ENCODE measurements at places on chromosomes 4 and X.

DNA sequence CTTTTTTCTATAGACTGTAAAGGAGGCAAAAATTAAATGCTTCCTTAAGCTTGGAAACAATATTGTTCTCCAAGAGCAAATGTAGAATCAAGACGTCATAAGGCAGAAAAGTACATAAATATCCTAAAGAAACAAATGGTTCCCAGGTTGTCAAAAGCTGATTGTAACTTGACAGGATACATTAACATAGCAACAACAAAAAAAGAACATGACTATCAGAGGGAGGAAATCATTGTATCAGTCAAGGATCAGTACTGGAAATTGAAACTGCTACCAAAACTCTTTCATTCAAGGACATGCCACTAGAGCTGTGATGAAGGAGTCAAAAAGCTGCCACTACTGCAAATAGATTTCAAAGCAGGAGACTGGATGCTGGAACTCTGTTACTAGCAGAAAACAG lies 168.3 kb downstream of the BTC start:
- DNase-seq = no peak

GRCh38 chr4:79574741-79575451 lies 166.9 kb upstream of the GK2 start:
- no peak for DNase-seq

GRCh38 chr4:129336457-129337227 lies 240.7 kb downstream of the C4orf33 start:
- no peak for DNase-seq

GRCh38 chrX:41335198-41335957 lies 1.4 kb downstream of the DDX3X start:
- DNase-seq = no peak

DNA sequence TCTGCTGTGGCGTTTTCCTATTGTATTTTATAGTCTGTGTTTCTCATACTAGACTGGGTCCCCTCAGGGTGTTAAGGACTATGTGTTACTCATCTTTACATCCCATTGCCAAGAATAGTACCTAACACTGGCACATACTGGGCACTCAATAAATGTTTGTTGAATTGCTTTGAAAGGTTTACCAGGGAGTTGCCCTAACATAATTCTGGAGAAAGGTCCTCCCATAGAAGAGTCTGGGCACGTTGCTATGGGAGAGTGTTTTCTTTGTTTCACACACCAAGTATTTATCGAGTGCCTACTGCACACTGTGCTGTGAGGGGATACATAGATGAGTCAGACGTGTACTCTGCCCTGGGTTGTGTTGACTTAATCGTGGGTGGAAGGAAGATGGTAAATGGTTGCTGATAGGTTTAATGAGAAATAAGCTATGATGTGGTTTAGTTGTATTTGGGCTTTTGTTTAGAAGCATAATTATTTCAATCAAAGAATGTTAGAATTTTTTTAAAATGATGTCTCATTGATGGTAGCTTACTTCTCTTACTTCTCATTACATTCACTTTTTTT lies 42.9 kb downstream of the AFF1 start:
- no peak for DNase-seq

- no peak for DNase-seq
Observed at GRCh38 chr4:122775039-122775438, 42.5 kb downstream of the BBS12 start.

GRCh38 chrX:120857240-120857639 lies 18.4 kb downstream of the CT47B1 start:
- DNase-seq = no peak

- DNase-seq = no peak
Observed at GRCh38 chr4:189136462-189136861, 804.2 kb upstream of the FRG1 start.

GRCh38 chrX:13700380-13700779 lies 11.5 kb downstream of the RAB9A start:
- DNase-seq = no peak

DNA sequence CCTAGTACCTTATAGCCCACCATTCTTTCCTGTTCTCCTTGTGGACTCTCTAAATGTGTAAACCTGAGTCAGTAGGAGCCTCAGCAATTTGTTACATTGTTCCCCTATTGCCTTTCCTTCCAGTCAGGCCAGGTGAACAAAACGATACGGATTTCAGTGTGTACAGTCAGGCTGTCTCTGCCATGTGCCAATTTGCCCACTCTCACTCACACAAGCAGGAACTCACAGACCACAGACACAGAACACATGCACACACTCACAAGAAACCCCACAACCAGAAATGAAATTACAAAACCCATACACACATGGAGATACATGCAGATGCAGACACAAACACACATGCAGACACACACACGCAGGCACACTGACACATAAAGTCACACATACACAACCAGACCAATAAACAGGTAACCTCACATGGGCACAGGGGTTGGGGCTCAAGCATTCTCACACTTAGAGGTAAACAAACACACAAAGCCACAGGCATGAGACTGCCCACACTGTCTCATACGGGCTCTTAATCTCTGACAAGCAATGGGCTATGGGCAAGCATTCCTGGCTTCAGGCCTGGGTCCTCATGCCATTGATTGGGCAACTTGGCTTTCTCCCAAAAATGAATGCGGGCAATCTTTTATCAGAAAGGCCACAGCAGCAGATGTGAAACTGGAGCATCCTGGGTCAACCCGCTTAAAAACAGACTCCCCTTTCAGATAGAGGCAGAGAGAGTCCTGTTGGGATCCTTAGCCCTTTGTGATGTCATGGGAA lies 68.7 kb downstream of the NBDY start:
- no peak for DNase-seq

- no peak for DNase-seq
Observed at GRCh38 chr4:60461551-60461950, 738.6 kb upstream of the ADGRL3 start.
